ENCODE measurements at places on chromosomes 3 and 15.

DNA sequence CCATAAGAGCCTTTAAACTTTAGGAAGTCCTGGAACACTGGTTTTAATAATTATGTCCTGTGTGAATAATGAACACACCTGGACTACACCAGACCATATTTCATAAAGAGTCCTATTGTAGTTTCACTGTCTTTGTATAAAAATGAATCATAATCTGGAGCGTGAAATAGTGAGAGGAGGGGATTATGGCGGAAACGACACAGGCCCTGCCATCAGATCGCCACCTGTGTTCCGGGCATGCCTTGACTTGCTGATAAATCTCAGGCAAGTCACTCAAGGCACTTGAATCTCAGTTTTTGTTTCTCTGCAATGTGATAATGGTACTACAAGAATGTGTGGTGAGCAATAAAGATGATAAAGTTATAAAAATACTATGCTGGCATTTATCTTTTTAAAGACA is 995.5 kb downstream of the MCTP2 start:
- DNase-seq = no peak

DNA sequence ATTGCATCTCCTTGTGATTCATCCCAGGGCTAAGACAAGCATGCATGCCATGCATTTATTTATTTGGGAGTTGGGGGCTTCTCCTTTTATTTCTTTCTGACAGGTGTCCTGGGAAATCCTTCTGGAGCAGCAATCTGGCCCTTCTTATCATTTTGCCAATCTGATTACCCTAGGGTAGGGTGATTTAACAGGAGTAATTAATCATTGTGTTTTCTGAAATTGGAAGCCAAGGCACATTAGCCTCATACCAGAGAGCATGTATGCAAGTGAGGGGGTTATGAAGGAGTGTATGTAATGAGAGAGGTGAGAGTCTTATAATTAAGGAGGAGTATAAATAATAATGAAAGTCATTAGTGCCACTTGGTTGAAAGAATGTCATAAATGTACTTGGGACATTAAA is 37.4 kb upstream of the ARPP21 start:
- DNase-seq = no peak

GRCh38 chr3:56818156-56818985 is 16.6 kb upstream of the ARHGEF3 start:
- no peak for DNase-seq

- DNase-seq = no peak
Observed at GRCh38 chr3:119368298-119368697, 74.1 kb downstream of the ARHGAP31 start.

DNA sequence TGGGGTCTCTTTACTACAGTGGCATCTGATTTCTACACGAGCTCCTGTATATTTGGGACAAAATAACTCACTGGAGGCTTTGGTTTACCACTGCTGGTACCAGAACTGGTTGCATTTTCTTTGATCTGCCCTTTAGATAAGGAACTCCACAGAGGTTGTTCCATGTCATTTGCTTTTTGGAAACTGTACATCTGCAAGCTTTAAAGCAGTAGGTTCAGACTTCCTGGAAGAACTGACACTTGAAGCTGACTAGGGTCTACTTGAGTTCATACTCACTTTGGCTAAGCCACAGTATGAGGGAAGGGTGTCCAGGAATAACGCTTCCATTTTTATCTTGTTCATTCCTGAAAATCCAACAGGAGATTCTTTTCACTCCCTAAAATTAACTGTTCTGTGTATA is 86.4 kb downstream of the WWTR1 start:
- DNase-seq = no peak

DNA sequence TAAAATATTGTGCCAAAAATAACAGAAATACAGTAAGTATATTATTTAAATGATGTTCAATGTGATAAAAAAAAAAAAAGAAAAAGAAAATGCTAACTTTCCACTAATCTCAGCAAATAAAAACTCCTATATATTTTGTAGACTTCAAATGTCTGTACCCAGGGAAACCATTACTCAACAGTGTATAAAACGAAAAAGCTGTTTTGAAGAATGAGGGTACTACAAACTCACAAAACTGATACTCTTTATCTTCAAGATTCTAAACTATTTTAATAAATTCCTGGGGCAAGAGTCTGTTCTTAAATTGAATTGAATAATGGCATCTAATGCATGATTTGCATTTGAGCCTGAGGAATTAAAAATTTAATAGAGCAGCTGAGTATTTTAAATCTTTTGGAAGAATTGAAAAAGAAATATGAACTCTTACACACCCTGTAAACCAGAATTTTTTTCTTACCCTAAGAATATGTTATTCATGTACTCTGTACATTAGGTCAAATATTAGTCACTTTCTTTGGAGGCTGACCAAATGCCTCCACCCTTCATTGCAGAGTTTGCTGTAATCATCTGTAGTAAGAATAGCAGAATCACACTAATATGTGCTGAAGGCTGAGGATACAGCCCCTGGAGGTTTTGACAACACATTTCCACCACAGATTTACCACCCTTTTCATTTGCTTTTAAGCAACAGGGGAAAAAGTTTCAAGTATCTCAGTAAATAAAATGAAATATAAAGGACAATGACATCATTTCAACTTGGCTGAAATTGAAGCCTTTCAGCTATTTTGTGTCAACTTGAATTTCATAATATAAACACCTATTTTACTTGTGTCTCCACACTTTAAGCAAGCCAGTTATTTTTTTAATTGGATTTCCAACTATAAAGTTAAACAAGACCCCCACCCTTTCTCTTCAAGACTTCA is 79.7 kb downstream of the FBN1 start:
- DNase-seq = no peak
